Activated CD8-positive, alpha-beta memory T cell treated with anti-CD3 and anti-CD28 coated beads for 1 hour (primary cell): ENCODE measurements at places on chromosomes 4 and X.
A peak's percentile ranks its signal among the peaks of the same experiment; 100 is the strongest.

DNA sequence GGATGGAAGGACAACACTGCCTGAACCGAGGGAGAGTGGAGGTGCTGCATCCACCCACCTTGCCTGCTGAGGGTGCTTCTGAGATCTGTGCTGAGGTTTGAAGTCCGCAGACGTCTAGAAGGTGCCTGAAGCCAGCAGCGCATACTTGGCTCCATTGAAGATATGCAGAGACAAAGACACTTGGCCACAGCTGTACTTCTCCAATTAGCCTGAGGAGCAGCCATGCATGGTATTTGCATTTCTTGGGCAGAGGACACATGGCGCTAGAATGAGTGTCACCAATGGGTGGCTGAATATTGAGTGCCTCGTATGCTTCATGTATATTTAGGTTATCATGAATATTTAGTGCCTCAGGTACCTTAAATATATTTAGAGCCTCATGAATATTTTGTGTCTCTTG lies 128.7 kb upstream of the ATP6AP2 start:
- no peak for DNase-seq

DNA sequence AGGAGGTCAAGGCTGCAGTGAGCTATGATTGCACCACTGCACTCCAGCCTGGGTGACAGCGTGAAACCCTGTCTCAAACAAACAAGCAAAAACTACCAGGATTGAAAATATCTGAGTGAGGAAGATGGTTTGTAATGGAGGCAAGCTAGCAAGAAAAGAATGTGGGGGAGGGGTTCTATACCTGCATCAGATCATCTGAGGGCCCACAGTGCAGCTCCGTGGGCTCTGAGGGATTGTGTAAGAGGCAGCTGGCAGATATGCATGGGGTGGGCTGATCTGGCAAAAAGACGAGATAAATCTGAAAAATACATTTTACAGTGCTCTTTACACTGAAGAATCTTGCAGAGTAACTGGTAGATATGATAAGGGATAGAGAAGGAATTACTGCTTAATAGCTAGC lies 28.9 kb upstream of the CHRNA9 start:
- no peak for DNase-seq

DNA sequence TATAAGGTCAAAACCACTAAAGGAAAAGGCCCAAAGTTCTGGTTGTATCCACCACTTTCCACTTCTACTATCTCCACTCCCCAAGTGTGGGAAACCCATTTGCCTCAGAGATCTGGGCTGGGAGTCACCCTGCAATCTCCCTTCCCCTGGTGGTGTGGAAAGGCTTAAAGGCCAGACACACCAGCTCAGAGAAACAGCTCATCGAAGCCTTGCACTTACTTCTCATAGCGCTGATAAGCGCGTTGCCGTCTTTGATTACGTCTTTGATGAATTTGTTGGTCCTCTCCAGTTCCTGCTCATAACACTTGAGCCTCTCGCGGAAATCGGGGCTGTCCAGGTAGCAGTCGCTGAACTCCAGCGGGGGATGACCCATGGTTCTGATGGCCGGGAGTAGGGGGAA lies 647 bp downstream of the OPHN1 start:
- DNase-seq: no peak

- DNase-seq: no peak
Observed at GRCh38 chr4:165844161-165844560, 28.9 kb upstream of the TLL1 start.

DNA sequence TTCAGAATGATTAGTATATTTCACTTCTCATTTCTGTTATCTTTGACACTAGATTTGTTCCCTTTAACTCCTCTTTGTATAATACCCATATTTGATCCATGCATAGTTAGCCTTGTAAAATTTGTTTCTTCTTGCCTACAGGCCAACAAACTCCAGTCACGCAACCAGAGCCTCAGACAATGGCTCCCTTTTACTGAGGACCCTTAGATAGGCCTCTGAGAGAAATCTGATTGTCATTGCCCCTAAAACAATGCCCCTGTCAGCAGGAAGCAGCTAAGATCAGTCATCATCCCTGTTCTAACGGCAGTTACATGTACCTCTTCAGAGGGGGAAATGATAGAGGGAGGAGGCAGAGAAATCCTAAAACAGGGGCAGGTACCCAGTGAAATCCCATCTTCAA lies 190.6 kb upstream of the TENT5D start:
- no peak for DNase-seq

DNA sequence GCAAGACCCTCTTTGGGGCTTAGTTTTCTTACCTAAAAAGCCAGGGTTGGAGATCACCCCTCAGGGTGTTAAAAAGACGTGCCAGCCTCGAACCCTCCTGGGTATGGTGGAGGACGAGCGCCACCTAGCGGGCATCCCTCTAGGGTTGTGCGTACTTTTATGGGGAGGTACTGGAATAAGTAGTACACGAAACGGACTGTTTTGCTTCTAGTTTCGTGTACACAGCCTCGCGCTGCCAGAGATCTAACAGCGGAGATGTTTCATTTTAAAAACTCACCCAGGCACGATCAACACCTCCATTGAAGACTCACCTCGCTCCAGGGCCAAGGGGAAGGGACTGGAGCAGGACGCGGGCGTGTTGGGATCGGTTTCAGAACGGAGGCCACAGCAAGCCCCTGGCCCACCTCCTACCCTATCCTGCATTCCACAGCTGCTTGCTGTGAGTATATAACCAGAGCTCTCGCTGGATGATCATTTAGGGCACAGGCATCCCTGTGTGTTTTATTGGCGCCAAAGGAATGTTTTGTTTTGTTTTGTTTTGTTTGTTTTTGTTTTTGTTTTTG lies 4.8 kb upstream of the NKX3-2 start:
- DNase-seq: peak; percentile 73

DNA sequence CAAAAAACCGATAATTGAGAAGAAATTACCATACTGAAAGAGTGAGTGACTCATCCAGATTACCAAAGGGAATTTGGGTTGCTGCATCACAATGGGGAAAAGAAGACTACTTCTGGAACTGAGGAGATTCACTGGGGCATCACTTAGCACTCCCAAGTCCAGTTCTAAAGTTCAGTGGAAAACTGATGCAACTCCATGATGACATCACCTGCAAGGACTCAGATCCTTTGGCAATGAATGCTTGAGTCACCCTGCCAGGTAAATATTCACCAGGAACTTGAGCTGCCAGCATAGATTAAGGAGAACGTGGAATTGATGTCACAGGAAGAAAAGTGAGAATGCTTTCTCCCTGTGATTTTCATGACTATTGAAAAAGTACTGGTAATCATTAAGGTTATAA lies 32.0 kb upstream of the SMIM10L2A start:
- DNase-seq: no peak

- DNase-seq: no peak
Observed at GRCh38 chrX:43909141-43909540, 26.9 kb upstream of the MAOB start.

- no peak for DNase-seq
Observed at GRCh38 chrX:22952010-22952409, 47.8 kb upstream of the DDX53 start.

- no peak for DNase-seq
Observed at GRCh38 chr4:166121897-166122296, 248.9 kb downstream of the TLL1 start.

DNA sequence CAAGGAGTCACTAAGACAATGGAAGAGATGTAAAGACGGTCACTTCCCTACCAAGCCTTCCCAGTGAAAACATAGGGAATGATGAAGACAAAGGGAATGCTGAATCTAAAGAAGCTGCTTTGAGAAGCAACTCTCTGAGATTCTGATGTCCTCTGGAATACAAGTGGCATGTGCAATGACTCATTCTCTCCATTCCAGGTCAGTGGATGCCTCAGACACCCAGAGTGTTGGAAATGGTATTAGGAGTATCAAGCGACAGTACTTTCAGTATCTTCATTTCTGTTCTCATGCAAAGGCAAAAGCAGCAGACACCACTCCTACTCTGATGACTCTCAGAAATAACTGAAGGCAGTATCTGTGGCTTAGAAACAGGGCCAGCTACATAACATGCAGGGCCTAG lies 102.6 kb downstream of the FSTL5 start:
- DNase-seq: no peak

DNA sequence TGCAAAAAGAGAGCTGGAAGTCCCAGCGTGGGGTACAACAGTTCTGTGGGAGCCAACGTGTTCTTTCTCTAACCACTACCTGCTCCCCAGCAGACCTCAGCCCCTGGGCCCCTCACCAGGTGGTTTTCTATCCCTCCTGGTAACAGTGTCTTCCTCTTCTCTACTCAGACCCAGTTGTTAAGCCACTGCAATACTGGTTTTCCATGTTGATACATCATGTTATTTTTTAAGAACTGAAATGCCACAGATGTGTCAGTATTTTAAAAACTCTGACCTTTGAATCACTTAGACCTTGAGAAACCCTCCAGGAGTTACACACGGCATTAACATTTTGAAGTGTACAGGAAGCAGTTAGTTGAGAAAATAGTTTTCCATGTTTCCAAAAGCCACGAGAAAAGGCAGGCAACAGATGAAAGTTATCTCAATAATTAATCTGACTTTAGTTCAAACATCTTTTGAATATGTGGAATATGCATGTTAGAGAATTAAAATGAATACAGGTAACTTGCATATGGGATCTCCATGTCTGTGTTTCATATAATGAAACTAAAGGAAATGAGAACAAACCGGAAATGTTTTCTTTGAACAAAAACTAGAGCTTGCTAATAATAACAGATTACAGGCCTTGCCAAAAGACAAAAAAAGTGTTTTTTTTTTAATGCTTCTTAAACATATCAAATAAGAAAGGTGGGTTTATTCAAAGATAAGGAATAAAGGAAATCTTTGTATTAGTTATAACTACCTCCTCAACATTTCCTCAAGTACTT lies 108.8 kb downstream of the ZNF827 start:
- DNase-seq: no peak

- DNase-seq: no peak
Observed at GRCh38 chr4:148926276-148927260, 484.4 kb upstream of the NR3C2 start.

- DNase-seq: no peak
Observed at GRCh38 chr4:115906428-115906827, 793.0 kb upstream of the NDST4 start.

DNA sequence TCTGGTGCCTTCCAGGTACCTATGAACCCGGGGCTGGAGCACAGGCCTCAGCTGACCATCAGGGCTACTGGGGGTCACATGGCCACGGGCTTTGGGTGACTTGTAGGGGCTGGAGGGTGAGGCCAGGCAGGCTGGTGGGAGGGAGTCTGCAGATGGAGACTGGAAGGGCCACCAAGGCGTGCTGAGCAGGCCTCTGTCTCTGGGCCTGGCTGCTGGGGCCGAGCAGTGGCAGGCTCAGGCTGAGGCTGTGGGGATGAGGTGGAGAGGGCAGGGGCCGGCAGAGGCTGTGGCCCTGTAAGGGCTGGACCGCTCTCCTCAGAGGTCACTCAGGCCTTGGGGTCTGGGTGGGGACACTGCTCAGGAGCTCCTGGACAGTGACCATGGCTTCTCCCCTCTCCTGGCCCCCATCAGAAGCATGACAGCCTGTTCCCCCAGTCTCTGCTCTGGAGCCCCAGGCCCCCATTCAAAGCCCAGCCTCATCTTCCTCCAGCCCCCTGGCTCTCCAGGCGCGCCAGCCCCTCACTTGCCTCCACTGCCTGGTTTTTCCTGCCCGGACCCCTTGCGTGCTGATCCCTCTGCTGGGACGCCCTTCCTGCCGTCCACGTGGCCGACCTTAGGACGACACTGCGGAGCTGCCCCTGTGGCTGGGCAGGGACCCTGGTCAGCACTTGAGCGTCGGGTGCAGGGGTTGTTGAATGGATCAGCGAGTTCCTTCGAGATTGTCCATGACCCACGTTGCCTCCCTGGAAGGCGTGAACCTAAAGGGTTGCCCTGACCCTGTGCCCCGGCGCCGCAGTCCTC lies 11.1 kb upstream of the NAT8L start:
- DNase-seq: no peak

DNA sequence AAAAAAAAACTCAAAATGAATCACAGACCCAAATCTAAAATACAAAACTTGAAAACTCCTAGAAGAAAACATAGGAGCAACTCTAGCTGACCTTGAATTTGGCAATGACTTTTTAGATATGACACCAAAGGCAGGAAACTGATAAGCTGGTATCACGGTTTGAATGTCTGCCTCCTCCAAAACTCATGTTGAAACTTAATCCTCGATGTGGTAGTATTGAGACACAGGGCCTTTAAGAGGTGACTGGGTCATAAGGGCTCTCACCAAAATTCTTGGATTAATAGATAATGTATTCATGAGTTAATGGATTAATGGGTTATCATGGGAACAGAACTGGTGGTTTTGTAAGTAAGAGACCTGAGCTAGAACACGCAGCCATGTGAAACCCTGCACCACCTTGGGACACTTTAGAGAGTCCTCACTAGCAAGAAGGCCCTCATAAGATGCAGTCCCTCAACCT lies 40.5 kb downstream of the FRYL start:
- no peak for DNase-seq

DNA sequence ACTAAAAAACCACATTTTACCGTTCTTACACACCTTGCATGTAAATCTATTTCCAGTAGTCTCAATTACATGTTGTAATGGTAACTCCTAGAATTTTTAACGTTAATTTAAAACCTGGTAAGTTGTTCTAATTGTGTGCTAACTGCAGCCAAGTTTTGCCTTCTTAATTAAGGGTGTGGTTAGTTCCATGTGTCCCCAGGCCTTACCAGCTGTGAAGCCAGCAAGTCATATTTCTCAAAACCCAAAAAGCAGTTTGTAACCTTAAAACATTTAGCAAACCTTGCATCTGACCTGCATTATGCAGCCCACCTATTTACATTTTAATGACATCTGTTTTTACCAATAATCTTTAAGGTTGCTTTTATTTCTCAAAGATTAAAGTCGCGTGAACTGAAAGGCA lies 18.4 kb upstream of the FAM47E start:
- DNase-seq: no peak

GRCh38 chrX:103423955-103424638 lies 47.8 kb downstream of the BEX3 start:
- no peak for DNase-seq

- DNase-seq: no peak
Observed at GRCh38 chr4:106864231-106864630, 171.9 kb downstream of the DKK2 start.
